ENCODE measurements at places on chromosomes 1 and 21.

GRCh38 chr1:215665215-215665614, 98.1 kb downstream of the KCTD3 start:
- DNase-seq, result peak; percentile 1

- no peak for DNase-seq
These were observed 33.5 kb upstream of the PIGV start for GRCh38 chr1:26754086-26754874.

GRCh38 chr1:101137144-101138126, 99.4 kb upstream of the S1PR1 start:
- no peak for DNase-seq

DNA sequence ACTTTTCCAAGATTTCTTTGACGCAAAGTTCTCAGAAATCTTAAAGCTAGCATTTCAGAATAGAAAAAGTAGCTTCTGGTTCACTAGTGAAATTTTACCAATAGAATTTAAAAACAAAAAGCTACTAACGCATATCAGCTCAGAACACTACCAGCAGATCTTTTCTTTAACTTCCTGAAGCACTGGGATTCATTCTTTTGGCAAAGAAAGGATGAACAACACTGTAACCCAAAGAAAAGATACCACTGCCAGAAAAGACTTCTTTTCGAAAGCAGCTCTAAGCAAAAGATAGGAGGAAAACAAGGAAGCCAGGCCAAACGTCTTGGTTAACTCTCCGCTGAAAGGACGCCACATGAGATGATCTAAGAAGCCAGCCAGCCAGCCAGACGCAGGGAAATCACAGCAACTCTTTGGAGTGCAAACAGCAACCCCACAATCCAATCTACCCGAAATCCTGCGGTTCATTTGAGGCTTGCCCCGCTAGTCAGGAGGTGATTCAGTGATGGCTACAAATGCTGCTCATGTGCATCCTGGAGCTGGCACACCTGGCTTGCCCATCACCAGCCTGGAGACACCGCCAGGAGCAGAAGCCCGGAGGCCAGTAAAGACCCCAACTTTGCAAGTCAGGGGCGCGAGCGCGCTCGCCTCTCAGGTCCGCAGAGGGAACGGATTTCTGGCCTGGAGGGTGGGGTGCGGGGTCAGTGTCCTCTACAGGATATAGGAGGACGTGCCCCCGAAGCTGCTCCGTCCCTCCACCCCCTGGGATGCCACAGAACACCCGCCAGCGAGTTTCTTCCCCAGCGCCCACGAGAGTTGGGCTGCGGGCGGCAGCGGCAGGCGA, 812 bp downstream of the NBPF1 start:
- DNase-seq, result no peak

DNA sequence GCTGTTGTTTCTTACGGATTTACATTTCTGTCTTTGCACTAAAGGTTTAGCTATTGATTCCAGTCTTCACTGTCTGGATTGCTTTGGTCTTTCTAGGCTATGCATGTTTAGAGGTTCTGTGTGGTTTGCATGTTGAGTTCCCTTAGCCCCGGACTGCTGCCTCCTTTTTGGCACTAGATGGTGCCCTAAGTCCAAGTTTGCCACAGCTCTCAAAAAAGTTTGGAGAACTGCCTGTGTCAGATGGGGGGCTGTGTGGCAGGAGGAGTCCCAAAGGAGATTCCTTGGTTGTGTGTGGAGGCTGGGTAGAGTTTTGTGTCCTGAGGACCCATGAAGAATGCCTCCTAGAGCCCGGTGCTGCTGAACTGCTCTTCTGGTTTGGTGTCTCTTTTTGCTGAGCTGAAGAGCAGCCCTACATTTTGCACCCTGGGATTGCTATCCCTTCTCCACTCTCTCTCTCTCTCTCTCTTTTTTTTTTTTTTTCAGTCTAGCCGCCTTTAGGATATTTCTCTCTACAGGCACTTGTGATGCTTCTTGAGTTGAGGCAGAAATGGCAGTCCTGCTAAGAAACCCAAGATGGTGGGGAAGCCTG, 74.4 kb downstream of the PTGS2 start:
- DNase-seq, result no peak

GRCh38 chr1:40997096-40997495, 17.6 kb downstream of the CTPS1 start:
- no peak for DNase-seq

Measured in stimulated activated naive CD4-positive, alpha-beta T cell treated with Interleukin-2 at 50 U/mL for 16 hours (primary cell).